Activated CD8-positive, alpha-beta T cell treated with anti-CD3 and anti-CD28 coated beads, Interleukin-2, amount 10 ng/mL, durations not matched to agents 7 days and 5 days (primary cell): ENCODE measurements at places on chromosomes 11 and 22. TPM values are rescaled to one million over a fixed set of nuclear protein-coding genes. Genes with fewer than 3 reads are reported as not detected.

SHISAL1 gene
- total RNA-seq, result not detected

MTNR1B gene
- not detected for total RNA-seq

OR10A2 gene
- not detected for total RNA-seq

CD3D gene
- total RNA-seq, result 541 TPM

POU2AF3 gene
- total RNA-seq, result not detected

POTEH gene
- not detected for total RNA-seq

DRD2 gene
- not detected for total RNA-seq

CTSD gene
- total RNA-seq, result 153 TPM

ACCSL gene
- total RNA-seq, result not detected

OR10A5 gene
- total RNA-seq, result not detected

NXPE4 gene
- not detected for total RNA-seq

IRAG1 gene
- not detected for total RNA-seq

FTH1 gene
- 727 TPM for total RNA-seq

WNT7B gene
- not detected for total RNA-seq

TRPM5 gene
- not detected for total RNA-seq

MN1 gene
- total RNA-seq, result 0.13 TPM
